ENCODE measurements at places on chromosomes 3 and 15.
A peak's percentile ranks its signal among the peaks of the same experiment; 100 is the strongest.

DNA sequence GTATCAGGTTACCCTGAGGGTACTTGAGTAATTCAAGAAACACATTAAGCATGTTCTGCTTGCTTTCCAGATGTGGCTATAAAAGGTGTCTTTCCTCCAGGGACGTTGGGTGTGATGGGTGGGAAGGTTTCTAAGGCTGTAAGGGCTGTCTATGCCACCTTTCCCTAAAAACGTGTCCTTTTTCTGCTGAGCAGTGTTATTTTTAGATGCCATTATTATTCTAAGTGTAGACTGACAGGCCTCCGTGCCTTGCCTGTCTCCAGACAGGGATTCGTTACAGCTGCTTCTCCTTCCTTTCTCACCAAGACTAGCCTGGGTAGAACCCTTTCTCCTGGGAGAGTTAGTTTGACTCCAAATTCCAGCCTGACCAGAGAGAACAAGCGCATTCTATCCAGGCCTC lies 26.8 kb upstream of the RHO start:
- DNase-seq: no peak

DNA sequence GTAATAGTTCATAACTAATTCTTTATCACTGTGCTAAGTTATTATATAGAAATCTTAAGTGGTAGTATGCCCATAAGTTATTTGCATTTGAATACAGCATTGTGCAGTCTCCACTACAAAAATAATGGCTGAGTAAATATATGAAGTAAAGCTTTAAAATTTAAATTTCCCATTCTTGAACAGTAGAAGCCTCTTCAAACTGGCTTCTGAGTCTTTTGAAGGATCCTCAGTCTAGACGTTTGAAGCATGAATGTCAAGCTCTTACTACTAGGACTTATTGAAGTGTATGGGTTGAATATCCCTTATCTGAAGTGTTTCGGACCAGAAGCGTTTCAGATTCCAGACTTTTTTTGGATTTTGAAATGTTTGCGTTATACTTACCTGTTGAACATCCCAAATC lies 16.3 kb downstream of the MORF4L1 start:
- no peak for DNase-seq

DNA sequence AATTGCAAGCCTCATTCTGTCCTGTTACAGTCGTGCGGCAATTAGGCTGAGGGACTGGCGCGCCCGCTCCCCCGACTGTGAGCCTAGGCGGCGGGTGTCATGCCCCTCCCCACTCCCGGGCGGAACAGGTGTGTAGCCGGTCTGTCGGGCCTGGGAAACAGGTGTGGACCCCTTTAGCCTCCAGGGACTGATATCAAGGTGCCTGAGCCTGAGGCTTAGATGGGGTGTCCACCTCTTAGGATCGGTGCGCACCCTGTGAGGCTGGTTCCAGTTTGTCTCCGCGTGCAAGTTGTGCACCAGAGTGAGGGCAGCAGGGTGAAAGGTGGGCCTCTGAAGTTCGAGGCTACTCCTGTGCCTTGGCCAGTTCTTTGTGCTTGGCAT lies 686 bp downstream of the VPS8 start:
- DNase-seq: no peak

DNA sequence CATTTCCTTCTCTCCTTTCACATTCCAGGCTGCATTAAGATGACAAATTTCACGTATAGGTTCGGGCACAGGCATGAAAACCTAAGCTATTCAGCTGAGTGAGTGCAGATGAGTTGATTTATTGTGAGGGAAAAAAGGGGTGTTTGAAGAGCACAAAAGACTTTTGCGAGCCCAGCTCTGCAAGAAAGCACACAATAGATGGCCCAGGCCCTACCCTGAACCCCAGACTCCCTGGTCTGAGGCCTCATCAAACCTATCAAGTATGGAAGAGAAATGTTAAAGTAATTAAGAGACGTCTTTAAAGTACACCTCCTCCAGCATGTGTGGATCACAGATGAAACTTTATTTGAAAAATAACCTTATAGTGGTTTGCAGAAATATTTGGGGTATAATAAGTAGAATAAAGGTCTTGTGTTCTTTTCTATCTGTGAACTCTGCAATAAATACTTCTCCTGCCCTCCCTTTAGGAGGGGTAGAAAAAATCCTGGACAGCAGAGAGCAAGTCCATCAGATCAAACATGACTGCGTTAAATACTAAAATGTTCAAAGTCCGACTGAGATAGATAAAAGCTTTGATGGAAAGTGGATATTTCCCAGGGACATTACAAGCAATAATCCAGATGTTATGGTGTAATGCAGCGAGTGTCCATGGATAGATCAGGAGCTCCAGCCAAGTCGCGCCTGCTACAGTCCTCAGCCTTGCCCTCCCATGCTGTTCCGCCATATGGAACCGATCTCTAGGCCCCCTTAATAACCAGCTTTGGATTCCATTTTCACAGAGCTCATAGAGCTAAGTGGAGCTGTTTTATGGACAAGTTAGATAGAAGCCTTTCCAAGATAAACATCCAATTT lies 121.5 kb downstream of the MCTP2 start:
- DNase-seq: peak; percentile 11

- no peak for DNase-seq
Measured at GRCh38 chr3:18989237-18989795, 159.0 kb upstream of the KCNH8 start.

DNA sequence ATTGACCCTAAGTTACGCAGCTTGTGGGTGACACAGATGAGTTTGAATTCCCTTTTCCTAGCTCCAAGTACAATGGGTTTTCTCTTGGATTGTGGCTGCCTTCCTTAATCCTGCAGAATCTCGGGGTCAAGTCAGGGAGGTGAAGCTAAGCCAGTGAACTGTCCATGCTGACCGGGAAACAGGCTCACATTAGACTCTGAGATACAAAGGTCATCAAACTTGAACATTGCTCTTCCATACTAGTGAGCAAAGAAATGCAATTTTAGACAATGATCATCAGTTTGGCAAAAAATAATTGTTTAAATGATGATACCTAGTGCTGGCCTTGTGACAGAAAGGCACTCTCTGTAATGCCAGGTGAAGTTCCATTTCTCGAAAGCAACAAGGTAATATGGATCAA lies 31.6 kb downstream of the SLC6A1 start:
- DNase-seq: no peak

DNA sequence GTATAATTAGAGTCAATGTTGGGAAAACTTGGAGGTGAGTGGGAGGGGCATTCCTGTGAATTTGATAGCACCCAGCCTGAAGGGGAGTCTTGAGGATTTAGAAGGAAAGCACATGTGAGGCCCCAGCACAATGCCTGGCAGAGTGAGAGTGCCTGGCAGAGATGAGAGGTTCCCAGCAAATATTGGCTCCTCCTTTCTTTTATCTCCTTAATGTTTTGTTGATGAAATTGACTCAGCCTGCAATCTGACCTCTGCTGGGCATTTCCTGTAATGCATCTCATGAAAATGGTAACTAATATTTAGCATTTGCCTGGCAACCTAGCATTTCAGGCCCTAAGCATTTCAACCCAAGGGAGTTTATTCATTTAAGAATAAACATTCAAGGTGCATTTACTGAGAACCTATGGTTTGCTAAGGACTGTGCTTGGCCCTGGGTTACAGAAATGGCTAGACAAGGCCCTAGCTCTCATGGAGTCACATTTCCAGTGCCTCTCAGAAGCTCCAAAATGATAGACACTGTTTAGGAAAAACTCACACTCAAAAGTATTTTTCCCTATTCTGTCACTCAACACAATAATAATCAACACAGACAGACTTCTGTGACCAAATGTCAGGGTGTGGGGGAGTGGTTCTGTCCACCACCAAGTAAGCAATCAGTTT lies 19.0 kb downstream of the PDHB start:
- DNase-seq: peak; percentile 69

- DNase-seq: no peak
Measured at GRCh38 chr3:141011997-141012262, 39.2 kb upstream of the SPSB4 start.

GRCh38 chr3:186369217-186369616 lies 7.2 kb upstream of the DGKG start:
- DNase-seq: no peak

- DNase-seq: no peak
Measured at GRCh38 chr15:59997070-59997701, 6.9 kb upstream of the FOXB1 start.

GRCh38 chr3:57274845-57275244 lies 17.6 kb downstream of the ASB14 start:
- DNase-seq: no peak

- peak; percentile 18 for DNase-seq
Measured at GRCh38 chr3:182909318-182910040, 70.9 kb downstream of the DCUN1D1 start.

DNA sequence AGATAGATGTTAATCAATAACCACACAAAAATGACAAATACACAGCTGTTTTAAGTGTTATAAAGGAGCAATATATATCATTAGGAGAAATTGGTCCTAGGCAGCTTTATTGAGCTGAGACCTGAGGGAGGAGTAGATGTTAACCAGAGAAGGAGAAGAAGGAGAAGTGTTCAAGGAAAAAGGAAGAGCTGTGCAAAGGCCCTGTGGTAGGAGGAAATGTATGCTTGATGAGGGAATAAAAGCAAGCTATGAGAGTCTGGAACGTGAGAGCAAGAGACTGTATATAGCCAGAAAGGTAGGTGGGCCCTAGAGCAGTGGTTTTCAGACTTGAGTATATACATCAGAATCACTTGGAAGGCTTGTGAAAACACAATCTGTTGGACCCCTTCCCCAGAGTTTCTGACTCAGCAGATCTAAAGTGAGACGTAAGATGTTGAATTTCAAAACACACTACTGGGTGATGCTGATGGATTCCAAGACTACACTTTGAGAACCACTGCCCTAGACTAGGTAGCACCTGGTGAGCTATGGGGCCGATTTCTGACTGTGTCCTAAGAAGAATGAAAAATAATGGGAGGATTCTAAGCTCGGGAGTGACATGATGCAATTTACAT lies 342.3 kb upstream of the ADAMTS9 start:
- DNase-seq: no peak

- DNase-seq: no peak
Measured at GRCh38 chr3:62479326-62479725, 106.0 kb upstream of the FEZF2 start.

DNA sequence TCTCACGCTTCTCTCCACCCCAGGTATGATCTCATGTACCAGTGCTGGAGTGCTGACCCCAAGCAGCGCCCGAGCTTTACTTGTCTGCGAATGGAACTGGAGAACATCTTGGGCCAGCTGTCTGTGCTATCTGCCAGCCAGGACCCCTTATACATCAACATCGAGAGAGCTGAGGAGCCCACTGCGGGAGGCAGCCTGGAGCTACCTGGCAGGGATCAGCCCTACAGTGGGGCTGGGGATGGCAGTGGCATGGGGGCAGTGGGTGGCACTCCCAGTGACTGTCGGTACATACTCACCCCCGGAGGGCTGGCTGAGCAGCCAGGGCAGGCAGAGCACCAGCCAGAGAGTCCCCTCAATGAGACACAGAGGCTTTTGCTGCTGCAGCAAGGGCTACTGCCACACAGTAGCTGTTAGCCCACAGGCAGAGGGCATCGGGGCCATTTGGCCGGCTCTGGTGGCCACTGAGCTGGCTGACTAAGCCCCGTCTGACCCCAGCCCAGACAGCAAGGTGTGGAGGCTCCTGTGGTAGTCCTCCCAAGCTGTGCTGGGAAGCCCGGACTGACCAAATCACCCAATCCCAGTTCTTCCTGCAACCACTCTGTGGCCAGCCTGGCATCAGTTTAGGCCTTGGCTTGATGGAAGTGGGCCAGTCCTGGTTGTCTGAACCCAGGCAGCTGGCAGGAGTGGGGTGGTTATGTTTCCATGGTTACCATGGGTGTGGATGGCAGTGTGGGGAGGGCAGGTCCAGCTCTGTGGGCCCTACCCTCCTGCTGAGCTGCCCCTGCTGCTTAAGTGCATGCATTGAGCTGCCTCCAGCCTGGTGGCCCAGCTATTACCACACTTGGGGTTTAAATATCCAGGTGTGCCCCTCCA lies 19.1 kb downstream of the TYRO3 start:
- DNase-seq: no peak

Measured in fibroblast of skin of scalp (primary cell).